Upper lobe of right lung (tissue), 1 donor: ENCODE measurements at places on chromosomes 12 and 14.
A peak's percentile ranks its signal among the peaks of the same experiment; 100 is the strongest.

DNA sequence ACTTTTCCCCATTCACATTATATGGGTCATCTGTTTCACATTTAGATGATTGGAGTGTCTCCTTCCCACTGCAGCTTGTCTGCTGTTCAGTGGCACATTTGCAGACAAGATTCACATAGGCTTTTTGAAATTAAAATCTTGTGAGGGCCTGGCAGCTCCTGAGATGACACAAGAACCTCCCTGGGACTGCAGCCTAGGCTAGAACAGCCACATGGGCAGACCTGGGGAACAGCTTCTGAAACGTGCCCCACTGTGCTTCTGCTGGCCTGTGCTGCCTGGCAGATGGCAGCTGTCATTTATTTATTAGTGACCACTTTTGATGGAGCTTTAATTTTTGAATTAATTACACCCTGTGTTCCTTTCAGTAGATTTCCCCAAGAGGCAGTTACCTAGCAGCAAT lies 137.4 kb downstream of the GRIP1 start:
- DNase-seq, result no peak

DNA sequence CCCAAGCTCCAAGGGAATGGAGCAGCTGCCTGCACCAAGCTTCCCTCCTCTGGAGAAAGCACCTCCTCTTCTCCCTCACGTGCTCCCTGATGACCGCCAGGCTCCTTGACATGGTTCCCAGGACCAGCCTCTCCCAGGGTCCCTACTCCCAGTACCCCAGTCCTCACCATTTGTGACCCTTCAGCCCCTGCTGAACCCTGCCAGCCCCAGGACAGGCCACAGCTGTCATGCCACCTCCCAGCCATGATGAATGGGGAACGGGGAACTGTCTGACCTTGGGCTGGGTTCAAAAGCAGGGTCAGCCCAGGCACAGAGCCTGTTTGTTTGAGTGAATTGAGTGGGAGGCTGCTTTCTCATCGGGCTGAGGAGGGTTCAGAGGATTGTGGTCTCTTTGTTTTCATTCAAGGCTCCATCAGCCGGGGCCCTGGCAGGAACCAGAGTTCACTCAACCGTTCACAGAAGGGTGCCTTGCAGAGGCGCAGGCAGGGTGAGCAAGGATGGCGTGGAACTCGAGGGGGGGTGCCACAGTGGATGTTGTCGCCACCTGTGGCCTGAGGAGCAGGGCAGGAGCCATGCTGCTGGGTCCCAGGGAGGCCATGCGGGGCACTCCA lies 344.5 kb upstream of the SFSWAP start:
- no peak for DNase-seq

GRCh38 chr12:131157743-131158142 lies 204.0 kb downstream of the ADGRD1 start:
- no peak for DNase-seq

DNA sequence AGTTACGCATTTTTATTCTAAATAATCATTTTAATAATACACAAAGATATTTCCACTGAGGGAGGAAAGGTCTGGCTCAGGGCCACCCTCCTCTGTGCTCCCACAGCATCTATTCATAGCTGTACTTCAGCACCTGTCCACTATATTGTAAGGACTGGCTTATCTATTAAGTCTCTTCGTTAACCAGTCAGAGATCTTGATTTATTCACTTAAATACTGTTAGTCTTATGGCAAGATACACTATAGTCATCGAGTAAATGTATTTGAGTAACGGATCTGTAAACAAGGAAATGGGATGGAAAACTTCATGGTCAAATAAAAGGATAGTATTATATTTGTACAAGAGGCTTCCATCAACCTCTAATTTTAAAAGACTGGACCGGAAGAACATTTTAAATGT lies 54.6 kb downstream of the SPTLC2 start:
- DNase-seq, result no peak

DNA sequence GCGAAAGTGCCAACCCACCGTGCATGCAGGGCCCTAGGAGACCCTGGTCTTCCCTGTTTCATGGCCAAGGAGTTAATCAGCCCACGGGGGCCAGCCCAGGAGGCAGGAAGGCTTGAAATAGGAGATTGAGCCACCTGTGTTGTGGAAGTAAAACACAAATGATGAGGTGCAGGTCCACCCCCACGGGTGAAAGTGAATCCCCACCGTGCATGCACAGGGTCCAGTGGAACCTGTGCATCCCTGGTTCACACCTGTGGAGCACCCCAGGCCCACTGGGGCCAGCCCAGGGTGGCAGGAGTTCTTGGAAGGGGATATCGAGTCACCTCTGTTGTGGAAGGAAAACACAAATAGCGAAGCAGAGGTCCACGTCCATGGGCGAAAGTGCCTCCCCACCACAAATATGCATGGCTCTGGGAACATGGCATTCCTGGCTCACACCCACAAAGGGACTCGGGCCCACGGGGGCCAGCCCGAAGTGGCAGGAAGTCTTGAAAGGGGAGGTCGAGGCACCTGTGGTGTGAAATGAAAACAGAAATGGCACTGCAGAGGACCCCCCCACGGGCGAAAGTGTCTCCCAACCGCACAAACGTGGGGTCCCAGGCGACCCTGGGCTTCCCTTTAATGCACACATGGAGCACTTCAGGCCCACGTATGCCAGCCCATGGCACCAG lies 381.5 kb downstream of the ALG10 start:
- peak; percentile 50 for DNase-seq
